ENCODE measurements at places on chromosomes 4 and X.
A peak's percentile ranks its signal among the peaks of the same experiment; 100 is the strongest.

- no peak for DNase-seq
Observed at GRCh38 chr4:61740886-61741285, 540.8 kb downstream of the ADGRL3 start.

DNA sequence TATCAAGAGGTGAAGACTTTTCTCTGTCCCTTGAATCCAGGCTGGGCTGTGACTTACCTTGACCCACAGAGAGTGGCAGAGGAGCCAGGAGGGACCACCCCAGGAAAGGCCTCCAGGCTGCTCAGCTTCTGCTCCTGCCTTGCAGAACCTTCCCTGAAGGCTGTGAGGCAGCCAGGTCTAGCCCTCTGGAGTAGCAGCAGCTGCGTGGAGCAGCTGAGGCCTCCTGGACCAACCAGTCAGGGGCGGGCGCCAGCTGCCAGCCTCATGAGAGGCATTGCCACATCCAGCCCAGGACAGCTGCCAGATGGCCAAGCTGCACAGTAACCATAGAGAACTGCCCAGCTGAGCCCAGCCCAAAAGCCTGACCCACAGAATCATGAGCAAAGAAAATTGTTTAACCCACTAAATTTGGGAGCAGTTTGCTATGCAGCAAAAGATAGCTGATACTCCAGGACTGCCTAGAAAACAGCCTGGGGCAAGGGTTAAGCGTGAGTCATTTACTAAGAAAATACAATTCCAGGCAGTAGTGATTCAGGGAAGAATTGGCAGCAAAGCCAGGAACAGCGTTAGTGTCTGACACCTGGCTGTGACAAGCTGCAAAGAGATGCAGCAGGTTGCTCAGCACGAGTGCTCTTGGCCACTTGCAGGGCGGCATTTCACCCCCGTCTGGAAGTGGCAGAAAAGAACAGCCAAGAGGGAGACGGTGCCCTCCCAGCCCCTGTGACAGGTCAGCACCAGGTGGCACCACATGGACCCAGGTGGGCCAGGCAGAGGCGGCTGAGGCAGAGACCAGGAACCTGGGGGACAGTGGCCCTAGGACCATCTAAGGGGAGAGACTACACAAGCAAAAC lies 14.7 kb upstream of the PDE6B start:
- peak; percentile 41 for DNase-seq

DNA sequence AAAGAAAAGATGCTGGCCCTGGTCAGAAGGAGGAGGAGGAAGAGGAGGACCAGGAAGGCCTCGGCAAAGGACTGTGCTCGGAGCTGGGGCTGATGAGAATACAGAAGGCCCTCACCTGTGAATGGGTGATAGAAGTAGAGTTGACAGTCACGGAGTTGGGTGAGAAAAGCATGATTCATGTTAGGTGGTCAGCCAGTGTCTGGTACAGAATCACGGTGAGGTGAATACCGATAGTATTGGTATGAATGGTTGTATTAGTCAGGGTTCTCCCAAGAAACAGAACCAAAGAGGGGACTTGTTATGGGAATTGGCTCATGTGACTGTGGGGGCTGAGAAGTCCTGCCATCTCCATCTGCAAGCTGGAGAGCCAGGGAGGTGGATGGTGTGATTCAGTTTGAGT lies 32.5 kb upstream of the FAM156A start:
- DNase-seq, result no peak

- DNase-seq, result no peak
Observed at GRCh38 chr4:31307029-31307428, 586.9 kb downstream of the PCDH7 start.

DNA sequence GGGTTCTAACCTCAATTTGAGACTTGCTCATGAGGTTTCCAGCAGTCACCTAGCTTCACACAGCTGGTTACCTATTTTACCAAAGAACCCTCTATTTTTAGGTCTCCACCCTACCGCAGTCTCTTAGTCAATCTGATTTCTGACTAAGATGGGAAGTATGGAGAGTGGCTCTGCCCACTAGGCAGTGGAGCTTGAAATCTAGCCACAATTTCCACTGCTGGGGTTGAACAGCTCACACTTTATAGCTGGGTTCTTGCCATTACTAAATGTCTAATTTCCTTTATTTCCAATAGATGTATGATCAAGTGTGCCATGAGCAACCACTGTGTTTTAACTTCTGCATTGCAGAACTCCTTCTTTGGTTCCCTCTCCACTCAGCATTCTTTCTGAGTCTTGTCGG lies 43.1 kb downstream of the GASK1B start:
- DNase-seq, result no peak

GRCh38 chr4:65310586-65310985 lies 359.7 kb downstream of the EPHA5 start:
- DNase-seq, result no peak

DNA sequence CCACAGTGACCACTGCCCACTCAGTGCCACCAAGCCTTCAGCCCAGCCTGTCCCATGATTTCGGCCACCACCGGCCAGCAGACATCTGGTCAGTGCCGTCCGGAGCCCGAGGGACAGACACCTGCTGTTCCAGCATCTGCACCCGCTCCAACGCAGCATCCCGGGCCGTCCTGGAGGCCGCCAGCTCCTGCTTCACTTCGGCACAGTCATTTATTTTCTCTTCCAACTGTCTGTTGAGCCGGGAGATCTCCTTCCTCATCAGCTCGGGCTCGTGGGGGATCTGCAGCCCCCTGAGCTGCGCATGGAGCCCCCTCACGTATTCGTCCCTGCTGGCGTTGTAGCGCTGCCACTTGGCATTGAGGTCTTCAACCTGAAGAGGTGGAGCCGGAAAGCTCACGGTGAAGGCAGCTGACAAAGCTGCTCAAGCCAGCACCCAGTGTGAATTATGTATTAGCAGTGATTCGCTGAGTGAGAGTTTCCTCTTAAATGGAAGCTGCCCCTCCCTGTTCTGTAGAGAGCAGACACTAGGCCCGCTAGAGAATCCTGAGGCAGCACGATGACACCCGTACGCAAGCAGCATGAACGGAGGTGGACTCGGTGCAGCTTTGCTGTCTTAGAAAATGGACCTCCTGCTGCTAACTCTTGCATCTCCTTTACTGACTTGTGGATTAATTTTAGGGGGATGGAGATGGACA lies 11.4 kb downstream of the TNIP2 start:
- DNase-seq, result no peak

- DNase-seq, result peak; percentile 37
Observed at GRCh38 chrX:53456254-53456653, 22.1 kb upstream of the HSD17B10 start.

DNA sequence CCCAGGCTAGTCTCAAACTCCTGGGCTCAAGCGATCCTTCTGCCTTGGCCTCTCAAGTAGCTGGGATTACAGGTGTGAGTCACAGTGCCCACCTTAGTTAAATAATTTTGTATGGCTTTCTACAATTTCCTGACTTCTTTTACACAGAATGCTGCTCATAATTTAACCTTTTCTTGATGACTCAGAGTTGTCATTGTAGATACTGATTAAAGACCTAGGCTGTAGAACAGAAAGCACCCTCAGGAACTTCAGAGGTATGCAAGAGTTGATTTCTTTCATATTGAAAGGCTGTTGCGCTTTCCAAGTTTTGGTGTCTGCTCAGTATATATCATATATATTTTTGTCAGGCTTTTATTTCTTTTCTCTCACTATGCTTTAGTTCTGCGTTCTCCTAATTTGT lies 21.1 kb upstream of the GPR34 start:
- DNase-seq, result no peak

GRCh38 chr4:156537286-156537685 lies 434.3 kb downstream of the PDGFC start:
- no peak for DNase-seq

DNA sequence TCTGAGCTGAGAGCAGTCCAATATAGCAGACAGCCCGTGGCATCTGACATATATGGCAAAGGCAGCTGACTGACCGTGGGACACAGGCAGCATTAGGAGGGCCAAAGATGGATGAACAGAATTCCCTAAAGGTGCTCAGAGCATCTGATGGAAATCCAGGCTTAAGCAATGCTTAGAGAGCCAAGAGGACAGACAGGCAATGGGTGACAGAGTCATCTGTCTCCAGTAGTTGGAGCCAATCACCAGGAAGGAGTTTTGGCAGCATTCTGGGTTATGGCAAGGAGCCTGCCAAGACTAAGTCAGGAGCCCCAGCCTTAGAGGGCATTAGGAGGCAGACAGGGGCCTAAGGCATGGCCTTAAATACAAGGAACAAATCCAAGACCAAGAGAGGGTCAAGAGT lies 153.3 kb upstream of the USP9X start:
- peak; percentile 17 for DNase-seq

DNA sequence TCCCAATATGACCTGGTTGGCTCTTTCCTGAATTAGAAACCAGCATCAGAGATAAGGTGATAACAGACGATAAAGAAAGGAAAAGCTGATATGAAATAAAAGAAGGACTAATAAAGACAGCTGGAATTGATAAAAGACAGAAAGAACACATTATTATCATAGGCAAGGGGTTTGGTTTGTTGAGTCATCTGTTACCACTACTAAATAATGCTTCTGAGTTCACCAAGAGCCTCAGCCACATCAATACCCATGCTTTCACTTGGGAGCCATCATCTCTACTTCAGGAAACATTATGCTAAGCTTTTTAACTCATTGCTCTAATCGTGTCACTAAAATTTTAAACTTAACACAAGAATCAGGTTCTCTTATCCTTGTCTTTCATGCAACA lies 27.6 kb downstream of the ANXA5 start:
- peak; percentile 48 for DNase-seq

DNA sequence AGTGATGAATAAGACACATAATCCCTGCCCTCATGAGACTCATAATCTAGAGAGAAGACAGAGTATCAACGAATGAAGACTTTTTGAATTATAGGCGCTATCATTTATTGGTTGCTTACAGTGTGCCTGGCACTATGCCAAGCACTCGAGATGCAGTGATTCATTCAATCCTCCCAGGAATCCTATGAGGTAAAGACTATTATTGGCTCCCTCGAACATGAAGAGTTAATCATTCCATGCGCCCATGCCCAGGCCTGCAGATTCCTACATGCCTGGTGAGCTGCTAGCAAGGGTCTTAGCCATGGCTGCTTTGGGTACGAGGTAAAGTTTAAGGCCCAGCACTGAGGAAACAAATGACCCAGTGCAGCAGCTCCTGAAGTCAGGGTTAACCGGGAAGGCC lies 47.0 kb downstream of the TEX13B start:
- peak; percentile 41 for DNase-seq

DNA sequence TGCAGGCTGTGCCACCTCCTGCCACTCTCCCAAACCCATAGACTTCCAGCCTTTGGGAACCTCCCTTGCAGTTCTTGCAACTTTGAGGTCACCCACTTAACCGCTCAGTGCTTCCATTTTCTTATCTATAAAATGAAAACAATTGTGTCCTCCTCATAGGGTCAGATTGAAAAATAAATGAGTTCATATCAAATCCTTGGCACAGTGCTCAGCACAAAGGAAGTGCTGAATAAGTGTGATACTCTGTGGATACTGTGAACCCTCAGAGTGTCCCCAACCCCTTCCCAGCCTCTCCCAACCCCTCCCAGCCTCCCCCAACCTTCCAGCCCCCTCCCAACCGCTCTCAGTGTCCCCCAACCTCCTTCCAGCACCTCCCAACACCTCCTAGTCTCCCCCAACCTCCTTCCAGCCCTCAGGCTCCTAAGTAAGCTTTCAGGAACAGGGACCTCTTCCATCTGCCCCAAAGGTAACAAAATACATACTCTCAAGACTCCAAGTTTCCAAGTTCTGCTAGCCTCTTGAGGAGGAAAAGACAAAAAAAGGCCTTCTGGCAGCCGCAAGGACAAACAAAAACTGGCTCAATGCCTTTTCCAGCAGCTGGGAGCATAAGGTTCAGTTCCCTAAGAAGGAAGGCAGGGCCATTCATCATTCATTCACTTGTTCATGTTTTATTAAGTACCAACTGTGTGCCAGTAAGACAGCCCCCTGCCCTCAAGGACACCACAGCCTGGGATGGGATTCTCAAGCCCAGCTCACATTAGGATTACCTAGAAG lies 46.1 kb upstream of the LGI2 start:
- no peak for DNase-seq

GRCh38 chr4:141220271-141220670 lies 424 bp upstream of the ZNF330 start:
- DNase-seq, result peak; percentile 31

DNA sequence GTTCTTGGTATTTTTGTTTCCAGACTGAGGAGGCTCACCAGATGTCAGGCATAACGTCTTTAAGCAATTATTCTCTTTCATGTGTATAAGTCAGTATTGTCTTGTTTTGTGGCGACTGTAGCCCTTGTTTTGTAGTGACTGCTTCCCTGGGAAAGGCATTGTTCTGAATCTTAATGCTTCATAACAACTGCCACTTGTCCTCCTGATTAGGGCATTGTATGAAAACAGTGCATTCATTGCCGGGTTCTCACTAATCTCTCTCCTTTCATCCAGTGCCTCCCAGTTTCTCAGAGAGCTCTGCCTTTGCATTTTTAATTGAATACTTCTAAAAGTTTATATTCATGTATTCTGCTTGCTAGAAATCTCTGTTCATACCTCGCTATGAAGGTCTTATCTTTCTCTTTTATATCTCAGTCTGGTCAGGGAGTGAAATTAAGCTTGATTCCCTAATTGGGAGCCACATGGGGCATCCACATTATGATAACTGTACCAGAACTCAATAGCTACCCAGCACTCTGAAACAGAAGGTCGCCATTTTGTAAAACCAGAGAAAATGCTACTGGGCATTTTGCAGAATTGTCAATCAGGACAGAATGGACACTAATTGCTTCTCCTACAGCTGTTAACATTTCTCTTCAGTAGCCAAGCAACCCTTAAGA lies 149.8 kb downstream of the GBA3 start:
- no peak for DNase-seq

DNA sequence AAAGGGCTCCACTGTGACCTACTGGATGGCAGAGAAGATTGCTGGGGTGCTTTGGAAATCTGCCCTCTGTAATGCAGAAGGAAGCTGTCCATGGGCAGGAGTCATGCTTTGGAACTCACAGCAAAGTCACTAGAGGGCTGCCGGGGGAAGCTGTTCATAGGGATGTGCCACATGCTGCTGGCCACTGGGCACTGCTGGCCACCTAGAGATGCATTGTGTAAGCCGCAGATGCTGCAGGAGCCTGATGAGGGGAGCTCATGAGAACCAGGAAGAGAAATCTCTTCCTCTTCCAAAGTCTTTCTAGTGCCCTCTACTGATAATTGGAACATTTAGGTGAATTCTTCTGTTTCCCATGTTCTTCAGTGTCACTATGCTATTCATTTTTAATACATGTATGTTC lies 31.2 kb upstream of the UXT start:
- DNase-seq, result no peak

- peak; percentile 11 for DNase-seq
Observed at GRCh38 chr4:112818594-112818965, 181.6 kb downstream of the LARP7 start.

DNA sequence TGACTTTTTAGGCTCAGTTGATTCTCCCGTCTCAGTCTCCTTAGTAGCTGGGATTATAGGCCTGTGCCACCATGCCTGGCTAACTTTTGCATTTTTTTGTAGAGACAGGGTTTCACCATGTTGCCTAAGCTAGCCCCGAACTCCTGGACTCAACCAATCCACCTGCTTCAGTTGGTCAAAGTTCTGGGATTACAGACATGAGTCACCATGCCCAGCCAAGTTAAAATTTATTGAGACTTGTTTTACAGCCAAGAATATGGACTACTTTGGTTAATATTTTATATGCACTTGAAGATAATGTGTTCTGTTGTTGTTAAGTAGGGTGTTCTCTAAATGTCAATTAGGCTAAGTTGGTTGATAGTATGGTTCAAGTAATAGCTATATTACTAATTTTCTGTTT lies 58.7 kb downstream of the CYTL1 start:
- DNase-seq, result no peak

GRCh38 chr4:155060873-155061272 lies 147.6 kb upstream of the NPY2R start:
- no peak for DNase-seq

GRCh38 chr4:86999136-86999643 lies 64.4 kb downstream of the AFF1 start:
- DNase-seq, result no peak

All from choroid plexus epithelial cell (primary cell).